ENCODE measurements at places on chromosomes 16 and 17. TPM values are rescaled to one million over a fixed set of nuclear protein-coding genes. Genes with fewer than 3 reads are reported as not detected.

Gene CBFA2T3
- 6.2 TPM for polyA plus RNA-seq

Gene POLR2A
- 12.1 TPM for polyA plus RNA-seq

Gene HS3ST2
- not detected for polyA plus RNA-seq

- H3K36me3 ChIP-seq, result peaks cover 19% of the 10 kb centered on the region
- peaks cover 56% of the 10 kb centered on the region for H3K4me1 ChIP-seq
- H3K4me3 ChIP-seq, result peak overlapping the region; percentile 49
- no peaks in the 10 kb centered on the region for H3K27me3 ChIP-seq
- peak; percentile 83 for DNase-seq
Measured at GRCh38 chr17:3911271-3912053, 4.8 kb downstream of the P2RX1 start.

GRCh38 chr17:45871718-45872117, 22.6 kb upstream of the MAPT start:
- no peaks in the 10 kb centered on the region for H3K4me1 ChIP-seq
- no peaks in the 10 kb centered on the region for H3K36me3 ChIP-seq
- no peak overlapping the region for H3K4me3 ChIP-seq
- H3K27me3 ChIP-seq, result no peaks in the 10 kb centered on the region

DNA sequence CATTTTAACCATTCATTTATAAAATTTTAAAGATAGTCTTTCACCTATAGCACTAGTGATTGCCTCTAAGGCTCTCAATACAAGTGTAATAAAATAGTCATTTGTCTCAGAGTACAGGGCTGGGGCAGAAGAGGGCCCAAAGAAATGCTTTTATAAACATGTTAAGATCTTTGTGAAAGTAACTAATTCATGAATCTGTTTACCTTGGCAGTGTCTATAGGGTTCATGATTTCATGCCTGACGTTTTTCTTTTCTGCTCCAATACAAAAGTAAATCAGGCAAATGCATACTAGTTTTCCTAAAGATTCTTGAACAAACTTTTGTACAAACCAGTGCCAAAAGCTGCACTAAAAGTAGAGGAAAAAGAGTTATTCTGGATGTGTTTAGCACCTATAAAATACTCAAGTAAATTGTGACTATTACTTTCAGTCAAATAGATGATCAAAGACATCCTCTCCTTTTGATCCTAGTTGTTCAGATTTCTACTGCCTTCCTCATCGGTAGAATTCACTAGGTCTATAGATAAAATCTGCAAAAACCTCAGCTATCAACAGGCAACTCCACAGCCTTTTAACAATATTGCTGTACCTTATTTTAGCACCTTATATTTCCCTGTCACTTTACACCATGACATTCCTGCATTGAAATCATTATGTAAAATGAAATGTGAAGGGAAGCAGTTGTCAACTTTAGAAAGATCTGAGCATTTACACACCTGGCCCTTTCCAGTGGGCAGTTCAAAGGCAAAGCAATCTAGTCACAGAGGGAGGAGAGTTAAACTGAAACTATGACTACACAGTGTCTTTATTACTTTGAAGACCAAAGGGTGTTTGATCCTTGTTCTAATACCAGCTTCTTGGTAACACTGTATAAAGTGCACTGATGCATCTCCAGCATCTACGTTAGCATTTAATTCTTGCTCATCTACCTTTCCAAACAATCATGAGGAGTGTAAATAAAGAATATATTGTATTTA, 100.0 kb upstream of the MED13 start:
- H3K4me1 ChIP-seq, result peaks cover 4% of the 10 kb centered on the region
- no peak overlapping the region for H3K27ac ChIP-seq
- no peak for DNase-seq
- no peaks in the 10 kb centered on the region for H3K27me3 ChIP-seq
- no peak overlapping the region for H3K4me3 ChIP-seq

DNA sequence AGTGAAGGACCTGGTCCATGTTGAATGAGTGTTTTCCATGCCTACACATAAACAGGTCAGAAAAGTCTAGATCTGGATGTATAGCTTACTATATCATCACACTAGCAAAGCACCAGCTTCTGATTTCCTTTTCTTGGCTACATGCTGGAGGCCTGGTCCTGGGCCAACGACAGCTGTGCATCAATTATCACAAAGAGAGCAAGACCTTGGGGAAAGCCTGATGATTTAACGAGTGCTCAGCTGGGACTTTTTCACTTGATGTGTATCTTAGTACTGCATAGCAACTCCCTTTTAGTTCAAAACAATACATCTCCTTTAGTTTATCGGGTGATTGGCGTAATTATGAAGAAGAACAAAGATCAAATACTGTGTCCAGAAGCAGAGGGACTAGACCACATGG, 358.2 kb downstream of the KIF2B start:
- no peak overlapping the region for H3K27ac ChIP-seq
- H3K4me3 ChIP-seq, result no peak overlapping the region
- no peaks in the 10 kb centered on the region for H3K27me3 ChIP-seq
- no peaks in the 10 kb centered on the region for H3K36me3 ChIP-seq
- DNase-seq, result no peak
- no peaks in the 10 kb centered on the region for H3K4me1 ChIP-seq

DNA sequence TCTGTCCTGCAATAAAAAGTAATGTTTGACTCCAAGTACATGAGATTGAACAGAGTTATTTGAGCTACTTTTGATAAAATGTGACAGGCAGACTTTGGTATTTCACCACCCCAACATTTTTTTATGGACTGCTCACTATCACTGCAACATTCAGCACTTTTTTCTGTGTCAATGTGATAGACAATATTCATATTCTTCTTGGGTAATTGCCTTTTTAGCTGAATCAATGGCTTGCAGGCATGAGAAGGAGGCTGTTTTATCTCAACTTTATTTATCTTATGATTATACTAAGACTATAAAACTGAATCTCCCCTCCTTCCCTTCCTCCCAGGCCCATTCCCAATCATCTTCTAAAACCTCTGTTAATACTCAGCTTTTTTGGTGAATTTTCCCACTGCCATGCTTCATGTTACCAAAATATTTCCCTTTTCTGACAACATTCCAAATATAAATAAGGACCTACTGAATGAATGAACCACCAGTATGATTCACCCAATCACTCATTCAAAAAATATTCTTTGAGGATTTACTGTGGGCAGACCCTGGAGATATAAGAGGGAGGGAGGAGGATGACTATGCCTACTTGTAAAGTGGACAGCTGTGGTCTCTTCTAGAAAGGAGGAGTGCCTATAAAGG, 67.6 kb downstream of the CDH13 start:
- DNase-seq, result no peak
- H3K27ac ChIP-seq, result no peak overlapping the region
- H3K36me3 ChIP-seq, result no peaks in the 10 kb centered on the region
- no peak overlapping the region for H3K4me3 ChIP-seq

- no peaks in the 10 kb centered on the region for H3K27me3 ChIP-seq
- H3K27ac ChIP-seq, result no peak overlapping the region
- peaks cover 7% of the 10 kb centered on the region for H3K4me1 ChIP-seq
- peaks cover 46% of the 10 kb centered on the region for H3K36me3 ChIP-seq
- no peak overlapping the region for H3K4me3 ChIP-seq
- no peak for DNase-seq
Measured at GRCh38 chr16:4339909-4340308, 11.2 kb downstream of the PAM16 start.

Data from CD14-positive monocyte (primary cell).